ENCODE measurements at places on chromosomes 12 and 14.
A peak's percentile ranks its signal among the peaks of the same experiment; 100 is the strongest.

- peaks cover 64% of the 10 kb centered on the region for H3K4me1 ChIP-seq
- H3K36me3 ChIP-seq: no peaks in the 10 kb centered on the region
- DNase-seq: no peak
- peak overlapping the region; percentile 95 for H3K27ac ChIP-seq
These were observed 24.9 kb upstream of the MED13L start for GRCh38 chr12:116302166-116303058.

DNA sequence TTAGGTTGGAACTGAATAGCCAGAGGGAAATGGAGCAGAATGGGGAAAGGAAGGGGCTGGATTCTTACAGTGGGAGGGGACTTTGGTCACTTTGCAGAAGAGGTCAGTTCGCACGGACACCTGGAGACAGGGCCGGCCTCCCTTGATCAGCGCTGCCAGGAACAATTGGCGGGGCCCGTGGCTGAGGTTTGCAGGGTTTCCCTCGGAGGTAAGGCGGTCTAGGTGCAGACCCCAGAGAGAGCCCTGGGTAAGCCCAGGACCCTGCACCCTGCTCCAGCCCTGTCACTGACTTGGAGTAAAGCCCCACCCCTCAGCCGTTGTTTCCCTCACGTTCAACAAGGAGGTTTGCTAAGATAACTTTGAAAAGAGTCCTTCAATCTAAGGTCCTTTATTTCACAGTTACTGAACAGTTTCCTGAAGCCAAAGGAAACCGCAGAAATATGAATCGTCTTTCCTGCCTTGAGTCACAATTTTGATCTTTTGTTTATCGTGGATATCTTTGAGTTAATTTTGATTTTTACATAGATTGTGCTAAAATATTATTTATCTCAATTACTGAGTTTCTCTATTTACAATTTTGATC is 231.4 kb upstream of the RTL1 start:
- peak overlapping the region; percentile 15 for H3K27ac ChIP-seq
- H3K36me3 ChIP-seq: no peaks in the 10 kb centered on the region
- peaks cover 25% of the 10 kb centered on the region for H3K4me1 ChIP-seq
- DNase-seq: no peak
- peak overlapping the region; percentile 20 for H3K4me3 ChIP-seq

GRCh38 chr14:45757655-45758054 is 504.7 kb upstream of the MIS18BP1 start:
- H3K4me1 ChIP-seq: no peaks in the 10 kb centered on the region
- no peak overlapping the region for H3K27ac ChIP-seq
- no peak for DNase-seq
- H3K36me3 ChIP-seq: peaks cover 5% of the 10 kb centered on the region

- H3K4me1 ChIP-seq: peaks cover 33% of the 10 kb centered on the region
- peak; percentile 64 for DNase-seq
- H3K36me3 ChIP-seq: peaks cover 32% of the 10 kb centered on the region
- peak overlapping the region; percentile 49 for H3K4me3 ChIP-seq
These were observed 82.5 kb upstream of the EVL start for GRCh38 chr14:99982537-99983250.

DNA sequence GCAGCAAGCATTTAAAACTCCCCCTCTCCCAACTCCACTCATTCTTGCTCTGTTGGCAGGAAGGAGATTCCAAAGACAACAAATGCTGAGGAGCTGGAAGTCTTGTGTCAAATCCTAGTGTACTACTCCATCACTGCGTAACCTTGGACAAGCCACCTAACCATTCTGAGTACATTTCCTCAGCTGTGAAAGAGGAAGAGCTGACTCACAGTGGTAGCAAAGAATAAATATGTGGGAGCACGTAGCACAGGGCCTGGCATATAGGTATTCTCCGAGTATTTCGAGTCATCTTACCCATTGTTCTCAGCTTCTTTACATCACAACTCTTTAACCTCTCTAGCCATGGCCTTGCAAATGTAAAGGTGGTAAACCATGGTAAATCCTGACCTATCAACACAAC is 28.7 kb downstream of the EGLN3 start:
- no peak for DNase-seq
- H3K27ac ChIP-seq: peak overlapping the region; percentile 79
- peaks cover 8% of the 10 kb centered on the region for H3K4me1 ChIP-seq
- no peak overlapping the region for H3K4me3 ChIP-seq
- peaks cover 40% of the 10 kb centered on the region for H3K36me3 ChIP-seq

DNA sequence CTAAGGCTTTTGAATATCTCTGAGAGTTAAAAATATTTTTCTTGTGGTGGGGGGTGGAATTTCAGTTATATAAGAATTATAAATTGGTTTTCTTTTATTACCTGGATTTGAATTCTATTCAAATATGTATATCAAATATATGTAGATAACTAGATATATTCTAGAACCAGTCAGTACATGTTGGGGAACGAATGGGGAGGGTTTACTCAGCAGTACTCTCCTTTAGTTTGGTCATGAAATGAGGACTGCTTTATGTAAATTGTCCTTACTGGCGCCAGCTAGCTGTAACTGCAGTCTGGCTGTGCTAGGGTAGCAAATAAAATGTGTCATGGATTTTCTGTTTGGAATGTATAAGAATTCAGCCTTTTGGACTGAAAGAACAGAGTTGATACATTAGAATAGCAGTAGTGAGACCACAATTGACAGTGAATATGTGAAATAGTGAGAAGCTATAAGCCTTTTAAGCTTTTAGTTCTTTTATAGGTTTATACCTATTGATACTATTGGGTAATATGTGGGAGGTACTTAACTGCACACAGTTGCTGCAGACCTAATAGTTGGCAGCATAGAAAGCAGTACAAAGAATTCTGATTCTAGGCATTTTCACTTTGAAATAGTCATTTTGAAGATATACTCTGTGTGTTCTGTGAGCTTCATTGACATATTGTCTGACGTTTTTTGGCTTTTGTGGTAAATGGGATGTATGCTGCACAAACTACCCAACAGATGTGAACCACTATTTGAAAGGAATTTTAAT is 29.0 kb downstream of the ATF7IP start:
- peak; percentile 4 for DNase-seq
- peaks cover 48% of the 10 kb centered on the region for H3K4me1 ChIP-seq
- peak overlapping the region; percentile 67 for H3K4me3 ChIP-seq
- H3K27ac ChIP-seq: peak overlapping the region; percentile 70
- no peaks in the 10 kb centered on the region for H3K27me3 ChIP-seq

- H3K36me3 ChIP-seq: no peaks in the 10 kb centered on the region
- H3K4me1 ChIP-seq: peaks cover 5% of the 10 kb centered on the region
- no peak overlapping the region for H3K27ac ChIP-seq
- no peak overlapping the region for H3K4me3 ChIP-seq
- no peak for DNase-seq
These were observed 22.5 kb downstream of the CABP1 start for GRCh38 chr12:120662879-120663278.

All from nephron progenitor cell (in vitro differentiated cells).